Activated naive CD8-positive, alpha-beta T cell treated with anti-CD3 and anti-CD28 coated beads for 36 hours (primary cell): ENCODE measurements at places on chromosomes 6 and 20. TPM values are rescaled to one million over a fixed set of nuclear protein-coding genes. Genes with fewer than 3 reads are reported as not detected.

- no peak for DNase-seq
These were observed 16.2 kb upstream of the WFDC8 start for GRCh38 chr20:45595235-45595634.

MKKS gene
- 7.1 TPM for total RNA-seq

AGPAT4 gene
- 2.5 TPM for total RNA-seq

- DNase-seq, result no peak
These were observed 386.1 kb upstream of the ZFP64 start for GRCh38 chr20:52577696-52578095.

- DNase-seq, result no peak
These were observed 147.2 kb downstream of the TFAP2C start for GRCh38 chr20:56776345-56776744.

DNA sequence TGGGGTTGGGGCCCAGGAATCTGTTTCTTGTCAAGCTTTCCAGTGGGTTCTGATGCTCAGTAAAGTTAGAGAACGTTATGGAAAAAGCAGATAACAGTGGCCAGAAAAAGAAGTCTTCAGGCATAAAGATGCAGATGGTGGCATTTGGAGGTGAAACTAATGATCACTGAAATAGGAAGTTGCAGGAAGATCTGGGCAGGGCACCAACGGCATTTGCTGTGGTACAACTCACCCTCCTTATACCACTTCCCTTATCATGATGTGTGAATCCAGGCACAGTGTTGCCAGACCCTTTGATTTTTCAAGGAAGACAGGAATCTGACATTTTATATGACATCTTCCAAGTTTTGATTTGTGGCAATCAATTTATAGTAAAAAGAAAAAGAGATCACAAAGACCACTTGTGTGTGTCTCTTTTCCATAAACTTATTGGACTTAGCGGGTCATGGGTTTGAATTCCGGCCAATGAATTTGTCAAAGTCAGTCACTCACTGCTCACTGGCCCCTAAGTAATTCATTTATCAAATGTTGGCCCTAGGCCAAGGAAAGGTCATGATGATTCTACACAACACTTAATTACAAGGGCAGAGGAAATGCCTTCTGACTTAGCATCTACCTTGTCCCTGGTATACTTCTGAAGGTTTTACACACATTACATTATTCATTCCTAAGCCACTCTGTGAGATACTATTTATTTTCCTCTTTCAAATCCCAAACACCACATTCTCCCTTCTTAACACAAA is 37.6 kb downstream of the LAMP5 start:
- no peak for DNase-seq

DNA sequence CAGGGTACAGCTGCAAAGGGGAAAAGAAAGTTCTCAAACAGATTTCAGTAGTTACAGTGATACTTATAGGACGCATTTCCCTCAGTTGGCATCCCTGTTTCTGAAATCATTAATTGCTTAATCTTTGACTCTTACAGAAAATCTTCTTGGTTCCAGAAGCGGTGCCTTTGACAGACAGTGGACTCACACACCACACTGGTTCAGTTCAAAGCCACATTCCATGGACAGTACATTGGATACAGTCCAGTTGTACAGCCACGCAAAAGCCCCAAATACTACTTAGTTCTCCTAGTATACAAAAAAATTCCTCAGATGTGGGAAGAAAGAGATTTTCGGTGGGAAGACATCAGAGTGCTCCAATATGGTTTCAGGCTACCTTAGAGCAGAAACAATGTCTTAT is 460.4 kb downstream of the PRKN start:
- DNase-seq, result no peak

DNA sequence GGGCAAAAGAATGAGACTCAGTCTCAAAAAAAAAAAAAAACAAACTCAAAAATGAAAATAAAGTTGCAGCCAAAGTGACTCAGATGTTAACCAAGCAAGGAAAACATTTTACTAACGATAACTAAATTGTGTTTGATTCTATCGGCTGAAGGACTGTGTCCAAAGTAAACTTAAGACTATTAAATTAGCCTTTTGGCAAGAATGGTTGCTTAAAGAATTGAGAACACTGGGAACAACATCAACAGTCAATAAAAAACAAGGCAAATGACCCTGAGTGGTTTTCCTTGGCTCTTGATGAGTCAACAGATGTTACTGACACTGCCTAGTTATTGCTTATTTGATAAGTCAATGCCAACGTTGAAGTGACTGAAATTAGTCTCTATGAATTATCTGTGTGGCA is 36.7 kb downstream of the POU3F2 start:
- DNase-seq, result no peak

DNA sequence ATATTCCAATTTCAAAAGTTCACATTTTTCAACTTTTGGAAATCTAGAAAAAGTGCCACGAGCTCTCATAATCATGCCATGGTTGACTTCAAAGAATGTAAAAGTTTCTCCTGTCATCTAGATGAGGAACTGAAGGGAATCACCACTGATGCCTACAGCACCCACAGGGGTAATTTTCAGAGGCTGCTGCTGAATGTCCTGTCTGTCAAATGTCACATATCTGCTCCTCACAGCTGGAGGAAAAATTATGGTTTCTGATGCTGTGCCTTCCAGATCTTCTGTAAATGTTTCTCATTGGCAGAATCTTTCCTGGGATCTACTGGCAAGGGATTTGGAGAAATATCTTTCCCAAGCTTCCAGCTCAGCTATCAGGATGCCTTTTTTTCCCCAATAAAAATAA is 32.5 kb upstream of the TRERF1 start:
- no peak for DNase-seq

DNA sequence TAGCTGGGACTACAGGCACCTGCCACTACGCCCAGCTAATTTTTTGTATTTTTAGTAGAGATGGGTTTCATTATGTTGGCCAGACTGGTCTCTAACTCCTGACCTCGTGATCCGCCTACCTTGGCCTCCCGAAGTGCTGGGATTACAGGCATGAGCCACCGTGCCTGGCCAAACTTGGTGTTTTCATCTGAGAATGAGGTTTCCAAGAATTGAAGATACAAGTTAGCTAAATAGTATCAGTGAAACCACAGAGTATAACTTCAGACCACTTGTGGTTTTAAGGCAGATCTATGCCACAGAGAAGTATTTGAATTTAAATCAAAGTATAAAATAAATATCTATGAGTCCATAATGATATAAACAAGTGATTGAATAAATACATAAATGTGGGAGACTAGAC is 70.1 kb downstream of the SLC16A10 start:
- peak; percentile 56 for DNase-seq

DNA sequence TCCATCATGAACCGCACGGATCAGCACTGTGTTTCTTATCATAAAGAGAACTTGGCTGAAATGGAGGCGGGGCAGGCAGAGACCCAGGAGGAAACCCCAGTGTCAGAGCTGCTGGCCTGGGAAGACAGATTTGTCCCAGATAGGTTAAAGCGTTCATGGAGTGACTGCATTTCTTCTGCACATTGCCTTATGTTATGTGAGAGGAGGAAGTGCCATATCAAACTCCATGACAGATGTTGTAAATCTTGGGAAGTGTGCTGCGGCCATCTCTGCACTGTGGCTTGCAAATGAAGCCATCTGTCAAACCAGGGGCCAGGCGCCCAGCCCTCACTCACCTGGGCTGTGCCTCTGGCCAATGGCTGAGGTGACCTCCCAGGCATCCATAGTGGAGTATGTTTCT is 163.0 kb downstream of the SLC24A3 start:
- DNase-seq, result no peak

GRCh38 chr6:158837684-158838625 is 18.8 kb upstream of the EZR start:
- DNase-seq, result no peak

NAA20 gene
- total RNA-seq, result 116 TPM

DNA sequence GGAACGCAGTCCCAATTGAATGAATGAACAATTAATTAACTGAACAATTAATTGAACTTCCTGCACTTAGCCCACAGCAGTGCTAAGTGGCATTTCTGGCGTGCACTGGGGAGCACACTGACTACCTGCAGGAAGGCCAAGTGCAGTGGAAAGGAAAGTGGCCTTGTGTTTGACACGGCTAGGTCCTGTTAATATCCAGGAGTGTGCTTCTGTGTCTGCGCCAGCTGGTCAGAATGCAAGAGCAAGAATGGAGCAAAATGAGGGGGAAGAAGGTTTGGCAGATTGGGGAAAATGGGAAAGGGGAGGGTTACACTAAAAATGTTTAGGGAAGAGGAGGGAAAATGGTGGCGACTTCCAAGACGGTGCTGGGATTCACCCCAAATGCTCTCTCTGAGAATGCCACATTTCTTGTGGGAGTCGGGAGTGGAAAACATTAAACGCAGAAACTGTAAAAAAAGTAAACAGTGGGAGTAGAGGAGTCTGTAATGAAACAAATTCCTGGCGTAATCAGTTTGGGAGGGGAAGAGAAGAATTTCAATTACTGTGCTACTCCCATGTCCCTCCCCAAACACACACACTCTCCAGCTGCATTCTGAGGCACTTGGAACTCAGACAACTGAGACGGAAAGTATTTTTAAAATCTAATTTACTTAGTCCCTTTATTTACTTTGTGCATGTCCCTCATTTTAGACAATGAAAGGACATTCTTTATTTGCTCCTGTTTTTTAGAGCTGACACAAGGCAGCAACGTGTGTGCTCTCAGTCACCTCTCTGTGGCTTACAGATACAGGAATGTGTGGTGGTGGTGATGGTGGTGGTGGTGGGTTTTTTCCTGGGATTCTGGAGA is 64.1 kb downstream of the CLIC5 start:
- DNase-seq, result no peak

DNA sequence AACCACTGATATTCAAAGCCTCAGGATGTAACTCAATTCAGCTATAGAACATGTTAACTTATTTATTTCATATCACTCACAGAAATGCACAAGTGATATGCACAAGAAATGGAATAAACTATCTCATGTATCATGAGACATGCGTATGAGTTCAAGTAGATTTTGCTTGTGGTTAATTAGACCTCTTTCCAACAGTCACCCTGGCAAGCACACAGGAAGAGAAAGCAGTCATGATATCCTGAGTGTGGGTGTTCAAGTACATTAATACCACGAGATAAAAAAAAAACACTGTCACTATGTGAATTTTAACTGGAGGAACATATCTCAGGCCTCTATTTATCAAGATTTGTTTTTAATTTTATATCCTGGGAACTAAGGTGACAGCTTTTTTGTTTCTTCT is 64.2 kb downstream of the LAMP5 start:
- no peak for DNase-seq

LY6G6D gene
- not detected for total RNA-seq

- peak; percentile 40 for DNase-seq
These were observed 7.9 kb upstream of the ARMC12 start for GRCh38 chr6:35728683-35729678.

DNA sequence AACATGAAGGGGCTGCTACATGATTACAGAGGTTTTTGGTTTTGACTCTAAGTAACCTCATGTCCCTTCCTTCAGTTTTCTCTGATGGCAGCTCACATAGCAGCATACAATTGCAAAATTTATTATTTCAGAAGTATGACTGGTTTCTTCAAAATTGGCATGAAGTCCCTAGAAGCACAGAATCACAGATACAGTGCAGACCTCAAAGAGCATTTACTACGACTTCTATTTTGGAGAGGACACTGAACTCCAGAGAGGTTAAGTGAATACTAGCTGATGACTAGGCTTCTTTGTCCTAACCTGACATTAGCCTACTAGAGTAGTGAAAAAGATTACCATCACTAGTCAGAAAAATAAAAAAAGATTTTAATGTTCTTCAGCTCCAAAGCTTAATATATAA is 664.3 kb downstream of the RFPL4B start:
- no peak for DNase-seq

DNA sequence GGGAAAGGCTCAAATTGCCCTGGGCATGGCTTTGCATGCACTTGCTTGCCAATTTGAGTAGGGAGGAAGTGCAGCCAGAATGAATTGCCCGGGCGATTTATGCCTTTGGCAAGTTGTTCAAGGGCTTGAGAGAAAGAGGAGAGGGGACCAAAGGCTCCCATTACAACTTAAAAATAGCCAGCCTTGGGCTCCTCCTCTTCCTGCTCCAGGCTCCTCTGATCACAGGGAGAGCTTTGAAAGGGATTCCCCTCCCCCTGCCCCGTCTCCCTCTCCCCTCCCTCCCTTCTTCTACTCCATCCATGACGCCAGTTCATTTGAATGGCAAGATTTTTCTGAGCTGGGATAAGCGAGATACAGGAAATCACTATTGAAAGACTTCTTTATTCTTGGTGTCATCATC is 304.9 kb upstream of the JAG1 start:
- no peak for DNase-seq

GRCh38 chr6:81743649-81744048 is 8.8 kb downstream of the TENT5A start:
- no peak for DNase-seq

DNA sequence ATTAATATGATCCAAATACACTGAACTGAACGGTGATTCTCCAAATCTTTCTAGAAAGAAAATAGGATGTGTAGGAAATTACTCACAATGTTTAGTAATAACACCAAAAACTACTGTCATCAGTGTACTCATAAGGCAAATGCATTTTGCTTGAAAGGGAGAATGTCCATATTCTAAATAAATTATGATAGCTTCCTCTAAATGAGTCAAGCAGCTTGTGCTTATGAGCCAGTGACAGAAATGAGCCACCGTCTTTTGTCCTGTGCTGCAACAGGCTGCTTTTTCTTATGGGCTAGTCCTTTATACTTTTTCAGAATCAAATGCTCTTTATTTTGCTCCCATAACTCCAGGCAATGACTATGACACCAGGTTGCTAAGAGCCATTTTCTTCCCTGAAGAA is 4.5 kb upstream of the ZNF451 start:
- no peak for DNase-seq

- DNase-seq, result no peak
These were observed 724.5 kb downstream of the TFAP2A start for GRCh38 chr6:9690388-9690787.

- DNase-seq, result peak; percentile 62
These were observed 18.5 kb downstream of the SNRPB start for GRCh38 chr20:2451939-2452732.

- DNase-seq, result no peak
These were observed 1.0 kb upstream of the TOMM34 start for GRCh38 chr20:44961011-44961869.

SFT2D1 gene
- total RNA-seq, result 47.5 TPM

KCNG1 gene
- total RNA-seq, result 1.0 TPM

DNA sequence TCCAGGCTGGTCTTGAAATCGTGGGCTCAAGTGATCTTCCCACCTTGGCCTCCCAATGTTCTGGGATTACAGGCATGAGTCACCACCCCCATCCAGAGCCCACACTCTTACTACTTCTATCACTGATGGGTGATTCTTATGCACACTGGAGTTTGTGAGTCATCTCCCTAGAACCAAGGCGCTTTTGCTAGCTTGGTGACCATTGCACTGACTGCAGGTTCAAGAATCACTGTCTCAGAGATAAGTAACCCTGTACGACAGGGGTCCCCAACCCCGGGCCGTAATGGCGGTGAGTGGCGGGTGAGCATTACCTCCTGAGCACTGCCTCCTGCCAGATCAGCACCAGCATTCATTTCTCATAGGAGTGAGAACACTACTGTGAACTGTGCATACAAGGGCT is 118.8 kb downstream of the MAP3K7 start:
- DNase-seq, result peak; percentile 56

- peak; percentile 77 for DNase-seq
These were observed 56.5 kb downstream of the CD40 start for GRCh38 chr20:46174469-46175126.
